ENCODE measurements at places on chromosomes 1 and 21.

- DNase-seq: peak; percentile 52
- no peak overlapping the region for H3K4me3 ChIP-seq
- no peaks in the 10 kb centered on the region for H3K27me3 ChIP-seq
Observed at GRCh38 chr1:54579337-54579781, 31.3 kb downstream of the ACOT11 start.

- no peaks in the 10 kb centered on the region for H3K36me3 ChIP-seq
- H3K4me1 ChIP-seq: no peaks in the 10 kb centered on the region
- H3K27me3 ChIP-seq: no peaks in the 10 kb centered on the region
- peak; percentile 52 for DNase-seq
- no peak overlapping the region for H3K27ac ChIP-seq
Observed at GRCh38 chr21:44557491-44558328, 885 bp downstream of the KRTAP10-3 start.

DNA sequence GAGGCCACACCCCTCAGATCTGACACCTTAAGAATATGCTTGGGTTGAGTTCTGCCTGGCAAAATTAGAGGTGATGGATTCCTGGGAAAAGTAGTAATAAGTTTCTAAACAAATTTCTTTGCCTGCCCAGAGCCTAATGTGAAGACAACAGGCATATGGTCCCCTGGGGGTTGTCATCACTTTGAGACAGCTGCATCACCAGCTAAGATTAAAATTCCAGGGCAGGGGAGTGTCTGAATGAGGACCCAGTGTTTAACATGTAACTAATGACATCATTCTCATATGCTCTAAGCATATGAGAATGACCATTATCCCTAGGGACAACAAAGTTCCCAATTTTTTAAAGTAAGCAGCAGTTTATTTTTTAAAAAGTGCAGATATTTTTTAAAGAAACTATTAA is 432.2 kb downstream of the PCP4 start:
- H3K36me3 ChIP-seq: no peaks in the 10 kb centered on the region
- H3K27ac ChIP-seq: no peak overlapping the region
- no peaks in the 10 kb centered on the region for H3K4me1 ChIP-seq
- no peak overlapping the region for H3K4me3 ChIP-seq
- no peak for DNase-seq
- H3K27me3 ChIP-seq: no peaks in the 10 kb centered on the region

GRCh38 chr21:21196087-21196486 is 197.9 kb downstream of the NCAM2 start:
- no peak overlapping the region for H3K4me3 ChIP-seq
- H3K36me3 ChIP-seq: no peaks in the 10 kb centered on the region
- H3K27ac ChIP-seq: no peak overlapping the region
- H3K4me1 ChIP-seq: no peaks in the 10 kb centered on the region
- no peaks in the 10 kb centered on the region for H3K27me3 ChIP-seq
- DNase-seq: no peak

Measured in sigmoid colon (tissue), 7 donors.